ENCODE measurements at places on chromosomes 5 and 9.
A peak's percentile ranks its signal among the peaks of the same experiment; 100 is the strongest.

DNA sequence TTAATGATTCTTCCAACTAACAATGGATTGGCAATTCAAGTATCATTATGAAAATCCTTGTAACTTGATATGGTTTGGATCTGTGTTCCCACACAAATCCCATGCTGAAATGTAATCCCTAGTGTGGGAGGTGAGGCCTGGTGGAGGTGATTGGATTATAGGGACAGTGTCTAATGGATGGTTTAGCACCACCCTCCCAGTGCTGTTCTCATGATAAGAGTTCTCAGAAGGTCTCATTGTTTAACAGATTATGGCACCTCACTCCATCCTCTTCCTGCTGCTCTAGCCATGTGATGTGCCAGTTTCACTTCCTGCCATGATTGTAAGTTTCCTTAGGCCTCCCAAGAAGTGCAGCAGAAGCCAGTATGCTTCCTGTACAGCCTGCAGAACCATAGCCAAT, 1116.2 kb upstream of the EDIL3 start:
- no peak for DNase-seq

DNA sequence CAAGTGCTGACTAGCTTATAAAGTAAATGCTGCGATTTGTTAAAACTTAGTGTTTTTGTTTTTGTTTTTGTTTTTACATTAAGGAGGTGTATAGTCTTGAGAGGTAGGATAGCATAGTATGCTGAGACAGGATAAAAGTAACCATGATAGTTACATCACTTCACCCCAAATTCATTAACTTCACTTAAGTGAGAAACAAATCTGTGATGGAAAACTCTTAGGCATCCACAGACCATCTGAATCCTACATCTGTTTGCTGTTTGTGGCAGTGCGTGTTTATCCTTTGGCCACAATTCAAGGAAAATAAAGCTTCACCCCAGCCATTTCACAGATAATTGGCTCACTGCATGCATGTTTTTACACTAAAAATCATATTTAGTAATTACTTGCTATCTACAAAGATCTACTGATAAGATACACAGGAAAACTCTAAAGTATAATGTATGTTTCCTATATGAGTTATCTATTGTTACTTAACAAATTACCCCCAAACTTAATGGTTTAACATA, 82.0 kb downstream of the ZNF622 start:
- no peak for DNase-seq

DNA sequence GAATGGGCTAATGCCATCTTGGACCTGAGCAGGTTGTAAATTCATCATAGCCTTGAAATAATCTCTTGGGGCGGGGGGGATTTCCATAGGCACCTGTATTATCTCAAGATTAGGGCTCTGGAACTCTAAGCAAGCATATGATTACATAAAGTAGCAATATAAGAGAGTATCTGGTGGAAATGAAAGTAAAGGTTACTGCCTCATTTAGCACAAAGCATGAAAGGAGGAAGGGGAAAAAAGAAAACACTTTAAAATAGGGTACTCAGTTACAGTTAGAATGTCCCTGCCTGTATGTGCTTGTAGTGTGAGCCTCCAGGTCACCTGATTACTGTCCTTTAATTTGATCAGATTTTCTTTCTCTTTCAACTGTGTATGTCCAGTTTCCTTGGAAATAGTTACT, 1079.7 kb upstream of the CDH18 start:
- no peak for DNase-seq

DNA sequence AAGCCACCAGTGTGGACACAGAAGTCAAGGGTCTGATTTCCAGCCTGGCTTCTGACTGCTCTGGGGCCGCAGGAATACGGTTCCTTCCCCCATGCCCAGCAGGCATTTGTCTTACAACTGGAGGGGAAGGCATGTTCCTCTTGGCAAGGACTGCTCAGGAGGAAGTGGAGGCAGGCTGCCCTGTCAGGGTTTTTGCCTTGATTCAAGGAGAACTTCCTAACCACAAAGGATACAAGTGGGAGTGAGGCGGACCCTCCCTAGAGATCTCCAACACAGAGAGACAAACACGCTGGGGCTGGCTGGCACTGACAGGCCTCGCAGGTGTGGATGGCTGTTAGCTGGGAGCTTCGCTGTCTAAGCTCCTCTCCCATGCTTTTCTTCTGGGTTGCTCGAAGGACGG, 19.1 kb downstream of the TGFBI start:
- no peak for DNase-seq

DNA sequence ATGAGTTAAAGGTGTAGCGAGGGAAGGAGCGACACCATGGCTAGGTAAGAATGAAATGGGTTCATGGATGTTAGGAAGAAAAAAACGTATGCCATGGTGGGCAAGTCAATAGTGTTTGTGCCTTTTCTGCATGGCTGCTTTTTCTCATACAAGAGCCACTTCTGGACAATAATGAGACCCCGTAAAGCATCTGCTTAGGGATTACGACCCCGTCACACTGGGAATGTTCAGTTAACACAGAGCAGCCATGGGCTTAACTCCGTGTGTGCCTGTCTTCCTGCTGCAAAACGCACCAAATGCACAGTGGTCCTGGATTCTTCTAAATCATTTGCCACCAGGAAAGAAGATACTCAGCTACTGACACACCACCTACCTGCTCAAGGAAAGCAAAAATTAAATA, 81.8 kb downstream of the NFIB start:
- DNase-seq = no peak

GRCh38 chr9:72703574-72703973, 182.2 kb downstream of the TMC1 start:
- no peak for DNase-seq

- DNase-seq = no peak
These were observed 94.9 kb upstream of the PLPPR1 start for GRCh38 chr9:100933656-100934055.

GRCh38 chr9:38332625-38333024, 59.9 kb upstream of the ALDH1B1 start:
- no peak for DNase-seq

- no peak for DNase-seq
These were observed 76.9 kb upstream of the IFNK start for GRCh38 chr9:27447031-27447683.

DNA sequence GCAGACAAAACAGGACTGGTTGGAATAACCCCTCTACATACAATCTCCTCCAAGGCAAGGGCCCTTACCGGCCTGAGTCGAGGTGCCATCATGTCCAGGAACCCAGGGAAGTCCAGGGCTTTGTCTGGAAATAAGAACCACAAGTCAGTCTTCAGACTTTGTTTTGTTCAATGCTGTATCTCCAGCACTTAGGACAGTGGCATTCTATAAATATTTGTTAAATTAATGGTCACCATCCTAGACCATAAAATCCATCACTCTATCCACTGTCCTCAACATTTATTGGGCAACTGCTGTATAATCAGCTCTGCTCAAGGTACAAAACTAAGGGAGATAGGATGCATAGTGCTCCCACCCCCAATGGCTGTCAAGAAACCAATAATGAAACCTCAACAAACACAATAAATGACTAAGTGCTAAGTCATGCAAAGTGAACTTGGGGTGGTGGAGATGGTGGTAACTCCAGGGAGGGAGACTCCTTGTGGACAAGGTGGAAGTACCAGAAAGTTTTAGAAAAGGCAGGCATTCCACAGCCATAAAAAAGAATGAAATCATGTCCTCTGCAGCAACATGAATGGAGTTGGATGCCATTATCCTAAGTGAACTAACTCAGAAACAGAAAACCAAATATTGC, 5.0 kb downstream of the RELL2 start:
- DNase-seq = no peak

GRCh38 chr9:98966676-98967075, 23.0 kb downstream of the COL15A1 start:
- no peak for DNase-seq

GRCh38 chr5:11269515-11269914, 508.5 kb upstream of the DAP start:
- DNase-seq = no peak

DNA sequence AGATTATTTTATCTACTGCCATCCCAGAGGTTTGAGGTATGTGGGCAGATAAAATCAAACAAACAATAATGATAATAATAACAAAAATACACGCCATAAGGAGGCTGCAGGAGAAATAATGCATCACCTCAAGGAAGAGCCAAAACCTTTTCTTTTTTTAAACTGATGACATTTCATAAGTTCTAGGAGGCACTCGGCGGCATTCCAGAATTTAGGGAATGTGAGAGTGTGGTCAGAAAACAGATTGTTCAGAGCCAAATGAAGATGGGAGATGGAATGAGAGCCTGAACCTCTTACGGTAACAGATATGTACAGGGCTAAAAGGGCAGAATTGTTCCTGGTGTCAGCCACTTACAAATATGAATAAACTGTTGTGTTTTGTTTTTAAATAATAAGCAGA, 615.0 kb upstream of the CHD1 start:
- no peak for DNase-seq

GRCh38 chr9:133023117-133023890, 7.5 kb upstream of the GTF3C5 start:
- no peak for DNase-seq

DNA sequence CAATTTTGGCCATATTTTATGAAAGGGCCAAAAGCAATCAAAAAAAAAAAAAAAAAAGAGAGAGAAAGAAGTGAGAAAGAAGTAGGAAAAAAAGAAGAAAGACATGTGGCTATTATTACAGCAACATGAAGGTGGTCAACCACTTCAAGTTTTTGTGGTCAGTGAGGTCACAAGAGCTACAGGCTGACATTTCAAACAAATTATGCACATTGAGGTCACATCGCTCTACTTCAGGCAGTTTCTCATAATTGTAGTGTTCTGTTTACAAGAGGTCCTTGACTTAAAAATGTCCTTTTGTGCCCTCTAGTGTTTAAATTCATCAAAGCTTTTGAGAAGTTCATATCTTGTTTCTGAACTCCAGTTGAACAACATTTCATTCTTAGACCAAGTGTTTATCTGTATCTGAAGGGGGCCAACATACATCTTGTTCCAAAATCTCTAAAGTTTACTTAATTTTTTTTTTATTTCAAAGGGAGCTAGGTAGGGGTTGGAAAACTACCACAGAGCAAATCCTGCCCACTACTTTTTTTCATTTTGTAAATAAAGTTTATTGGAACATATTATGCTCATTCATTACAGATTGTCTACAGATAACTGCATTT, 513.1 kb downstream of the PDE4D start:
- DNase-seq = peak; percentile 96

GRCh38 chr5:126488443-126489065, 65.3 kb downstream of the GRAMD2B start:
- DNase-seq = no peak

DNA sequence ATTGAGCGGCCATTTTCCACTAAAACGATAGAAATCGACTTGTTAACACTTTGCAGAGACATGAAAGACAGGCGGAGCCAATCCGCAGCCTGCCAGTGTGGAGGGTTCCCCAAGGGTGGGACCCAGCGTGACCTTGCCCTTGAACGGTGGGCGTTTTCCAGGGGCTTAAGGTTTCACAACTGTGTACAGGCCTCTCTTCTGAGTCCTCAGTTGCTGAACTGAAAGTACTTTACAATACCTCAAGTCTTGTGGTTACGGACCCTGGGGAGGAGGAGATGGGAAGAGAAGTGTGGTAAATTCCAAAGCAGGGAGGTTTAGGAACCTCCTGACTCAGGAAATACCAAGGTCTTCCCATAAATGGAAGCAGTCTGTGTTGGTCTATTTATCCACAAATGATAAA, 68.2 kb upstream of the CKMT2 start:
- no peak for DNase-seq

DNA sequence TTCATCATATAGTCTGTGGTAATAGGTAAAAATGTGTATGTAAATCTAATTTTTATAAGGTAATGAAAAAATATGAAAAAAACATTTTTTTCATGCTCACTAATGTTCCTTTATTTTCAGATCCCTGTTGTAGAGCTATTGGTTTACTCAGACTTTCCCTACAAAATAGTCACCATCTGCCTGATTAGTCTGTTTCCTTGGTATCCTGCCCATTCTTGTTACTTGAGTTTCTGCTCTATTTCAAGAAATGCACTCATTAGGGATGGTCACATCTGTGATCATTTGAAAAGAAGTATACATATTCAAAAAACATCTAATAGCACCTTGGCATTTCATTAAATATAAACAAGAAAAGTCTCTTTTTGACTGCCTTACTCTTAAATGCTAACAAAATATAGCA, 21.6 kb upstream of the RASA1 start:
- no peak for DNase-seq

GRCh38 chr5:91030521-91031401, 352.4 kb downstream of the ARRDC3 start:
- no peak for DNase-seq

DNA sequence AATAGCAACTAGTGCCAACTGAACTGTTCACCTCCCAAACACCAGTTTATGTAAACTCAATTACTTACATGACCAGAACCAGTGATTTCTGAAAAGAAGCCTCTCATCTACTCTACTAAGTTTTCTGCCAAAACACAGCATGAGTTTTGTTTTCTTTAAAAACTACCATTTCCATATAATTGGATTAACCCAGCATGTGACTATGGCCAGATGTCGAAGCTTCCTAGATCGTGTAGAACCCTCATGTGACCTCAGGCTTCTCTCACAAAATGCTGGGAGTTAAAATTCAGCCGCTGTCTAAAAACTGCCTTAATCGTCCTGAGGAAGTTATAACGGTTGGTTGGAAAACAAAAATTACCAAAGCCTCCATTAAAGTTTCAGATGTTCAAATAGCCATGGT, 303.5 kb downstream of the IRX1 start:
- no peak for DNase-seq

GRCh38 chr9:32587901-32588300, 14.9 kb upstream of the NDUFB6 start:
- DNase-seq = no peak

- no peak for DNase-seq
These were observed 499.0 kb downstream of the SEMA5A start for GRCh38 chr5:9046756-9047481.

DNA sequence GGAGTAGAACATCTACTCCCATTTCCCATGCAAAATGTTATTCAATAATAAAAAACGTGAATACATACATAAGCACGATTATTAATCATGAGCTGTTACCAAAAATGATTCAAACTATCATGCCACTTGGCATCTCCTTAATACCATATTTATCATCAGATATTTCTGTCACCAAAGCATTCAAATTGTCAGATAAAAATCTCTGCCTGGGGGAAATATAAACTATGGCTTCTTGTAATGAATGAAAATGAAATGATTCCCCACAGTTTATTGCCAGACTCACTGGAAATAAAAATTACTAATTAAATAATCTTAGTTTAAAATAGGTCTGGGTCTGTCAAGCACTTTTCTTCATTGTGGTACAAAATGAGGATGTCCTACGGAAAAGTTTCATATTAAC, 265.4 kb downstream of the EDIL3 start:
- DNase-seq = no peak

DNA sequence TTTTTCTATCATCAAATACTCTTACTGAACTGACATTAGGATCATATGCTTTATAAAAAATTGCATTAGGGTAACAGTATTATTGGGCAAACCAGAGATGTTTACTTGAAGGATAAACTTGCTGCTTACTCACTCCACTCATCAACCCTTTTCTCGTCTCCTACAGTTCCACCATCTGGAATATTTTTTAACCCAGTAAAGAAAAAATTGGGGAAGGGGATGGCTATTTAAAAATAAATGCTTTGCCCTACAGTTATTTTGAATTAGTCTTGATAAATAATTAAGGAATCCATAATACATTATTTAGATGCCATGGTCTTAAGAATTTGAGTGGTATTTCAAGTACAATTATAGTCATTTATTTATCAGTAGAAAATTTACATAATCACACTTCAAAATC, 225.8 kb downstream of the MEF2C start:
- no peak for DNase-seq

All from LNCaP clone FGC (cell line).